ENCODE measurements at places on chromosomes 1 and 21.
A peak's percentile ranks its signal among the peaks of the same experiment; 100 is the strongest.

- DNase-seq, result no peak
Measured at GRCh38 chr1:109199710-109200109, 14.0 kb upstream of the SARS1 start.

DNA sequence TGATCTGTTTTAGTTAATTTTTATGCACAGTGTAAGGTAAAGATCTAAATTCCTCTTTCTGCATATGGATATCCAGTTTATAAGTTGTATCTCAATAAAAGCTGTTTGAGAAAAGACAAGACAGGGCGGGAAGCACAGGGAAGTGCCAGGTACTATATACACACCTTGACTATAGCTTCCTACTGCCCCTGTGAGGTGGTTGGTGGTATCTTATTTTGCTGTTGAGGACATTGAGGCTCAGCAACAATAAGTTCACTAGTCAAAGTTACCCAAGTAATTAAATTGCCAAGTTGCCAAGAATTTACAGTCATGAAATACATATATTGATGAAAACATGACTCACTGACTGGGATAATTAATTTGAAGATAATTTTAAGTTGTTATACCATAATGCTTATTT lies 109.1 kb downstream of the CD247 start:
- no peak for DNase-seq

DNA sequence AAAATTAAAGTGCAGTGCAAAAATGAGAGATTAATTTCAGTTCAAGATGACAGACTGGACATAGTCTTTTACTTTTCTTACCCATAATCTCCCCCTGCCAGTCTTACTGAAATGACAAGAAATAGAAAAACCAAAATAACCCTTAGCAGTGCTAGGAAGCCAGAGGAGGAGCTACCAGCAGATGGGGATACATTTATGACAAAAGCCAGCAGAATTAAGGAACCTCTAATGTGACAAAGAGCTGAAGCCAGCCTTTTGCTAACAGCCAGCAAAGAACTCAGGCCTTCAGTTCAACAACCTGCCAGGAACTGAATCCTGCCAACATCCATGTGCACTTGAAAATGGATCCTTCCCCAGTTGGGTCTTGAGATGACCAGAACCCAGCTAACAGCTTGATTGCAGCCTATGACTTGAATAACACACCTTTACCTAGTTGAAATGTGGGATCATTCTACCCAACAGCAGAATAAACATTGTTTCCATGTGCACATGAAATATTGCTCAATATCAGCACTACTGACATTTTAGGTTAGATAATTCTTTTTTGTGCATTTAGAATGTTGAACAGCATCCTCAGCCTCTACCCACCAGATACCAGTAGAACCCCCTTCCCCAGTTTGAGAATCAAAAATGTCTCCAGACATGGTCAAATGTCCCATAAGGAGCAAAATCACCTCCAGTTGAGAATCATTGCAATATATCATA lies 7.9 kb upstream of the TRAF5 start:
- no peak for DNase-seq

DNA sequence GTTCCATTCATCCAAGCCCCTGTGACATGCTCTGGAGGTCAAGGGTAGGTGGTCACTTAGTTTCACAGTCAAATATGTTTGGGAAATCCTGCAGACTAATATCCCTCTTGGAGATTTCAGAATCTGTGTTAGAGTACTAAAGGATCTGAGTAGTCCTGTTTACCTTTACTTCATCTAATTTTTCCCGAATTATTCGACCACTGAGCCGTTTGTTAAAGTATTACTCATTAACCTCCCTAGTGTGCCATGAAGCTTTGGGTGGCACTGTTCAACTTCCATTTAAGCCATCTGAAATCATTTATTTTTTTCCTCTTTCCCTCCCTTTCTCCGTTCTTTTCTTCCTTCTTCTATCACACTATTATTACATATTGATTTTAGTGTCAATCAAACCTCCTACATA lies 109.9 kb downstream of the NGF start:
- DNase-seq, result no peak

DNA sequence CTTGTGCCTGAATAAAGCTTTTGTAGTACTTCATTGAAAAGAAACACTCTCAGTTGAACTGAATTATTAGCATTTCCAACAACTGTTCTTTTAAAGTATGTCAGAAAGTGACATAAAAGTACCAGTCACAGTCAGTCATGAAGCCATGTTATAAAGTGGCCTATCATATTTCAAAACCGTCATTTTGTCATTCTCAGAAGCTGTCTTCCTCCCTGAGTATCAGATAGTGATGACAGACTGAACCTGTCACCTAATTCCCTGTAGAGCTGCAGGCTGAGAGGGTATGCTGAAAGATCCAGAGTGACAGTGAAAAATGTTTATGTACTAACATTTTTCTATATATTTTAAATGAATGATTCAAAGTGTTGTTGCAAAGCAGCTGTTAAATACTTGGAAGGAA lies 1121.7 kb upstream of the PRMT6 start:
- DNase-seq, result no peak

DNA sequence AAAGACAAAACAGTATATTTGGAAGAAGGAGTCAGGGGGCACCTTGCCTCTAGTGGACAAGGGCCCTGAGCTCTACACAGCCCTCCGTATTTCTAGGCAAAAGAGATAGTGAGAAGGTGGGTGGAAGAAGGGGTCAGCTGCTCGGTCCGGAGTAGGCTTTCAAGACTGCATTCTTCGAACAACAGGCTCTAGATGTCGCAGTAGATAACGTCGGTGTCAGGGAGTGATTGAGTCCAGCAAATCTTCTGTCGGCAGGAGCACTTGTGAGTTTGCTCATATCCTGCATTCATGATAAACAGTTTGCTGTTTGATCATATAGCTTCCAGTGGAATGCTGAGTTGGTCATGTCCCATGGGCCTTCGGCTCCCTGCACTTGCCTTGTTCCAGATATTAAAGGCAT lies 36.8 kb downstream of the DIPK1A start:
- DNase-seq, result no peak

DNA sequence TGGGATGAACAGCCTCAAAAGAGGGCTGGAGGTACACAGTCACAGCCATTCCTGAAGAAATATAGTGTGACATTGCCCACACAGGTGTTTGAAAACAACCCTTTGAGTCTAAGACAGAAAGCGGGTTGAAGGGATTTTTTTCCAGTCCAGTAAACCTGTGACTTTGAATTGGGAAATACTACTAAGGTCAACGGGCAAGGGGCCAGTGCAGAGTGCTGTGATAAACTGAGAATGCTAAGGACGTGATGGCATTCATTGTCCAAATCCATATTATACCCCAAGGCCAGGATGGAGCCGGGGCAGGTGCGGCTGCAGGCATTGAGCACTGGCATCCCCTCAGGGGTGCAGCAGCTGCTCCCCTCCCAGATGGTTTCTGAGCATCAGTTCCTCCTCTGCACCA lies 36.6 kb downstream of the KIAA0040 start:
- no peak for DNase-seq

GRCh38 chr1:184254849-184255248 lies 132.0 kb upstream of the C1orf21 start:
- no peak for DNase-seq

- DNase-seq, result no peak
Measured at GRCh38 chr1:37391211-37392011, 83.0 kb upstream of the ZC3H12A start.

DNA sequence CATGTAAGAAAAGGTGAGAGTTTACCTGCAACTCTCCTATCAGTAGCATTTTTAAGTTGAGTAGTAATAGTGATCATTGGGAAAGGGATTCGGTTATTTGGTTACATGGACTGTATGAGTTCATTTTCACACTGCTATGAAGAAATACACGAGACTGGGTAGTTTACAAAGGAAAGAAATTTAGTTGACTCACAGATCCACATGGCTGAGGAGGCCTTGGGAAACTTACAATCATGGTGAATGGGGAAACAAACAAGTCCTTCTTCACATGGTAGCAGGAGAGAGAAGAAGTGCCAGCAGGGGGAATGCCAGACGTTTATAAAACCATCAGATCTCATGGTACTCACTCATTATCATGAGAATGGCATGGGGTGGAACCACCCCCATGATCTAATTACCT lies 59.3 kb upstream of the FBXO28 start:
- no peak for DNase-seq

DNA sequence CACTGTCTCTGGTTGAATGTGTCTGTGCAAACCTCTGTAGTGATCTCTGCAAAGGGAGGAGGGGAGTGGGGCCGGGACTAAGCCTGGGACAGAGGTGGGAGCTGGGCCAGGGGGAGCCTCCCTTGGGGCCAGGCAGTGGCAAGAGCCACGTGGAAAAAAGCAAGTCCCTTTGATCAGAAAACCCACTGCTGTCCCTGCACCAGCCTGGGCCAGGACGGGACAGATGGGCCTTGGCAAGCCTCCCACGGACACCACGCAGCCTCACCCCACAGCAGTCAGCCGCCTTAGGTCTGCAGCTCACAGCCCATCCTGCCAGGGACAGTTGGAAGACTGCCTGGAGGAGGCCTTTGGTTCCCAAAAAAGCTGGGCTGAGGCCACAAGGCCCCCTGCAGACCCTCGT lies 11.7 kb upstream of the TRAPPC10 start:
- DNase-seq, result no peak

GRCh38 chr1:25442178-25442577 lies 11.5 kb downstream of the MACO1 start:
- DNase-seq, result peak; percentile 56

- peak; percentile 40 for DNase-seq
Measured at GRCh38 chr1:44970317-44970716, 16.1 kb downstream of the EIF2B3 start.

- DNase-seq, result no peak
Measured at GRCh38 chr1:27397110-27397509, 4.7 kb downstream of the GPR3 start.

DNA sequence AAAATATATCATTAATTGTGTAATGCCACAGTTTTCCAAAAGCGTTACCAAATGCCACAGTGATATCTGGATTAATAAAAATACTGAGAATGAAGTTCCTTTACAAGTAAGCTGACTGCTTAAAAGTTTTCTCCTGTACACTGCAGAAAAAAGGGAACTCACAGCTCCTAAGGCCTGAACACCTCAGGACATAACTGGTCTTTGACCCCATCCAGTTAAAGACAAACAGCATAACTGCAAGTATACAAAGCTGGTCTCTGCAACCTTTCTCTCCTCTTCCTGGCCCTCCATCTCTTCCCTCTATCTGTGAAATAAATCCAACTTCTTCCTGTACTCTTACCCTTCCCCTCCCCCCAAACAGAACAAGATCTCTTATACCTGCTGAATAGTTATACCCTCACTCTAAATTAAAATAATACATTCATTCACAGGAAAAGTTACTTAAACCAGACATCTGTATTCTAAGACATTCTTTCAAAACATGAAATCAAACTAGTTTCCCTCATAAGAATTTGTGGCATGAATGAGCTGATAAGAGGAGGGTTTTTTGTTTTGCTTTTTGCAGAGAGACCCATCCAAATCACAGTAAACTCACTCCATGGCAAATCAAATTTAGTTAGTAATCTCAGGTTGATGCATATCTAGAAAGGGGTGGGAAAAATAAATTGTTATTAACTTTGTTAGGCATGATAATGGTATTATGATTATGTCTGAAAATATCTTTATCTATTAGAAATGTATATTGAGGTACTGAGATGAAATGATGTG lies 2.9 kb downstream of the DIPK1A start:
- no peak for DNase-seq

- peak; percentile 40 for DNase-seq
Measured at GRCh38 chr1:172935062-172935592, 115.6 kb downstream of the TNFSF18 start.

GRCh38 chr1:228087771-228088251 lies 5.3 kb downstream of the ARF1 start:
- peak; percentile 56 for DNase-seq

DNA sequence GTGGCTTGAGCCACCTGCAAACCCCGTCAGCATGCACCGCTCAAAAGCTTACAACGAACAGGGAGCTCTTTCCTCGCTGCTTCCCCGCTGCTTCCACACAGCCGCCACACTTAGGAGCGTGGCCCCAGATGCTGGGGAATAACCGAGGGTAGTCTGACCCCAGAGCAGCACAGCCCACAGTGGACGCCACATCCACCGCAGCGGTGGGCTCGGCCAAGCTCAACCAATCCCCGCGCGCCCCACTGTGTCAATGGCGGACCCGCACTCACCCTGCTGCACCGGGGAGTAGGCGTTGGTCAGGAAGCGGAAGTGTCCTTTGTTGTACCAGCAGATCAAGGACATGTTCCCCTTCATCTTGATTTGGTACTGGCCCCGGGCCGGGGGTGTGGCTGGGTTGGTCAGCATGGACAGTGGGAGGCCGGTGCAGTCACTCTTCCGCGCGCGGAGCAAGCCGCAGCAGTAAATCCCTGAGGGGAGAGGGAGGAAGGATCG lies 93.5 kb downstream of the PGBD5 start:
- no peak for DNase-seq

DNA sequence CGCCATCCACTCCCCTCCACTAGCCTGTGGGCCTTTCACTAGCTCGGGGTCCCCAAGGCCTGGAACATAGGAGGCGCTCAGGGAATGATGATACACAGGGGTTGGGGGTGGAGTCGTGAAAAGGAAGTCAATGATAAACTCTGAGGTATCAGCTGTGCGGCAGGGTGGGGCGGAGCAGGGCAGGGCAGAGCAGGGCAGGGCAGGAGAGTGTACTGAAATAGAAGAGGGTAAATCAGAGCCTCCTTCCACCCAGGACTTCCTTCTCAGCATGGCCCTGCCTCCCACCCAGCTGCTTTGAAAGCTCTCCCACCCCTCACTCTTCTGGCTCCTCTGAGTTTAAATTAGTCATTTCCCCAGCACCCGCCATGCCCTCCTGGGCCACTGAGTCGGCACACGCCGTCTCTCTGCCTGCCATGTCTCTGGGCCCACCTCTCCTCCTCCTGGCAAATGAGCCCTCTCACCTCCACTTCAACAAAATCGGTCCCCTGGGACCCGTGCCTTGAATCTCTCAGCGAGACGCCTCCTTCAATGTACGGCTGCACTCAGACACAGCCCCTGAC lies 16.9 kb downstream of the CAPZB start:
- no peak for DNase-seq

GRCh38 chr1:2845869-2846268 lies 44.4 kb upstream of the TTC34 start:
- DNase-seq, result no peak

- DNase-seq, result no peak
Measured at GRCh38 chr1:53465023-53465957, 6.1 kb downstream of the DMRTB1 start.

GRCh38 chr1:71350805-71351204 lies 270.0 kb upstream of the ZRANB2 start:
- peak; percentile 72 for DNase-seq

All from fibroblast of skin of right biceps (primary cell).